ENCODE measurements at places on chromosomes 4 and X. TPM values are rescaled to one million over a fixed set of nuclear protein-coding genes. Genes with fewer than 3 reads are reported as not detected.

EGF gene
- total RNA-seq = under 0.01 TPM

CFP gene
- total RNA-seq = 0.85 TPM

MYOZ2 gene
- not detected for total RNA-seq

PLK4 gene
- 25.7 TPM for total RNA-seq

VEGFC gene
- 10.8 TPM for total RNA-seq

RNF113A gene
- total RNA-seq = 18.0 TPM

MAGEB1 gene
- not detected for total RNA-seq

HDX gene
- 6.8 TPM for total RNA-seq

CNGA1 gene
- not detected for total RNA-seq

LDB2 gene
- total RNA-seq = 258 TPM

DCHS2 gene
- 0.17 TPM for total RNA-seq

ANAPC10 gene
- 27.6 TPM for total RNA-seq

TMEM185A gene
- total RNA-seq = 17.1 TPM

- DNase-seq = no peak
Observed at GRCh38 chr4:77023920-77024319, 51.9 kb downstream of the CCNI start.

DNA sequence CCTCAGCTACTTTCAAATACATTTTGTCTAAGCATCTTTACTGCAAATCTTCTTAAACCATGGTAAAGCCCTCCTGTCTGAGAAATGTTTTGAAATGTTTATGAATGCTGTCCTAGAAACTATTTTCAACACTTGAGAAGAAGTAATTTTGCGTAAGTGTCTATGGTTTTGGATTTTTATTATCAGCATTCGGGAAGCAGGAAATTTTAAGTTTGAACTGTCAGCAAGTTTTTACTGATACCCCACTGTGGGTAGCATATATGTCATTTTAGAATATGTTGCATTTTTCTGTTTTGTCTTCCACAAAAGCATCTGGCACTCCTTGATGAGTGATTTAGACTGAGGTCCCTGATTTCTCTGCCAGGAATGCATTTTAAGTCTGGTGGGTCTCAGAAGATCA, 302.4 kb upstream of the GIMD1 start:
- no peak for DNase-seq

- DNase-seq = no peak
Observed at GRCh38 chr4:187541666-187542065, 453.9 kb upstream of the ZFP42 start.

DNA sequence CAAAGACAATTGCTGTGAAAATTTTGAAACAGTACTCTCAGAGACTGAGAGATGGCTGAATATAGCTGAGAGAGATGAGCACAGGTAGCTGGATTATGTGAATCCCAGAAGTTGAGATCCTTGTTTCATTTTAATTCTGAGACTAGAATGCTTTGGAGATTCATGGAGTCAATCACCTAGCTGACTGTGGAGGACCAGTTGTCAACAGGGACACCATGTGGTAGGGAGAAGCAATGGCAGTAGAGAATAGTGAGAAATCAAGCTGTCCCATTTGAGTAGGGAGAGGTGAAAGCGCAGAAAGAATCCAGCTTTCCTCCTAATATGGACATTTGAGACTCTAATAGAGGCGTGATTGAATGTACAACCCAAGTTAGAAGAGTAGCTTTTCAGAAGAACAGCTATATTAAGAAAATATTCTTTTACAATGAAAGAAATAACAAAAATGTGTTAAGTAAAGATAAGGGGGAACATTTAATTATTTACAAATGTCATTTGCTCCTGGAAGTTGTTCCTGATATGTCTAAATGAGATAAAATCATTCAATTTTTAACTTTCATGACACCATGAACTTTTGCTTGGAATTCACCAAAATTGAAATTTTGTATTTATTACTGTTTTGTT, 30.3 kb upstream of the GLRB start:
- DNase-seq = peak; percentile 80

GRCh38 chr4:104524591-104524990, 29.9 kb upstream of the CXXC4 start:
- no peak for DNase-seq

GRCh38 chr4:175106301-175106700, 188.1 kb downstream of the ADAM29 start:
- no peak for DNase-seq

- DNase-seq = no peak
Observed at GRCh38 chr4:169604903-169605331, 7.5 kb downstream of the NEK1 start.

DNA sequence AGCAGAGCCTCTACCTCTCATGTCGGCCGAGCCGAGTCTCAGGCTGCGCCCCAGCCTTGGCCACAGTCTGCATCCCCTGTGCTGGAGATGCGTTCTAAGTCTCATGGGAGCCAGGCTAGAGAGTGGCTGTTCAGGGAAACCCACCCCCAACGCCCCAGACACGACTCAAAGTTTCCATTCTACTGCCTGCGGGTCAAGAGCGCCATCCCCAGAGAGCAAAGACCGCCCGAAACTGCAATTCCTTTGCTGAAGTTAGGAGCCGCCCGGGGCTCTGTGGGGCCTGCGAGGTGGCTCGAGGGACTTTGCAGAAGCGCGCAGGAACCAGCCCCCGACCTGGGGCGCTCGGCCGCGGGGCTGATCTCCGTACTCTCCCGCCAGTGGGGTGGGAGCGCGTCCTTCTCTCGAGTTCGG, 10.0 kb upstream of the ELF4 start:
- no peak for DNase-seq

DNA sequence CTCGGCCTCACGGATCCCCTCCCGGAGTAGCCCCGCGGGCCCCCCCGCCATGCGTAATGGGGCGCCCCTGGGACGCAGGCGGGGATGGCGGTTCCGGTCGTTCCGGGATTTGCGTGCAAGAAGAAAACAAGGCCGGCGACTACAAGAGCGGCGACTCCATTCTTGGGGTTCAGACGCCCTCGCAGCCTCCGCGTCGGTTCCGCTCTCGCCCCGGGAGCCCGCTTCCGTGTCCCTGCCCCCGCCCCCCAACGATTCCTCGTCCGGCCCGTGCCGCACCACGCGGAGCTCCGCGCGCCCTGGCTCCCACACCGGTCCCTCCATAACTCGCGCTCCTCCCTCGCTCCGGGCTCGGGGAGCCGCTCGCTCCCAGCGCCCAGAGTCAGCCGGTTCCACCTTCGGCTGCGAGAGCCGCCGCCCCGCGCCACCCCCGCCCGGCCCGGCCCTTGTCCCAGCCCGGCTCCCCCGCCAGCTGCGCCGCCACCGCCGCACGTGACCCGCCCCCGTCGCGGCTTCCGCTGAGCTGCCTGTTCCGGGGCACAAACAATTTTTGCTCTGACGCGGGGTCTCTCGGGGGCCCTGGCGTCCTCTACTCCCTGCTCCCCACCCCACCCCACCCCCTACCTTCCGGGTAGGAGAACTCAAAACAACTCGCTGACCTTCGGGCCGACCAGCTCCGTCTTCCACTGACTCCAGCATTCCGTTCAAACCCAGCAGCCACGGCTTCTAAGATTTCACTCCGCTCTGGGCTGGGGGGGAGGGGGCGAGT, 78.8 kb upstream of the BCOR start:
- peak; percentile 47 for DNase-seq

GRCh38 chrX:110066488-110067225, 63.7 kb downstream of the TMEM164 start:
- DNase-seq = no peak

DNA sequence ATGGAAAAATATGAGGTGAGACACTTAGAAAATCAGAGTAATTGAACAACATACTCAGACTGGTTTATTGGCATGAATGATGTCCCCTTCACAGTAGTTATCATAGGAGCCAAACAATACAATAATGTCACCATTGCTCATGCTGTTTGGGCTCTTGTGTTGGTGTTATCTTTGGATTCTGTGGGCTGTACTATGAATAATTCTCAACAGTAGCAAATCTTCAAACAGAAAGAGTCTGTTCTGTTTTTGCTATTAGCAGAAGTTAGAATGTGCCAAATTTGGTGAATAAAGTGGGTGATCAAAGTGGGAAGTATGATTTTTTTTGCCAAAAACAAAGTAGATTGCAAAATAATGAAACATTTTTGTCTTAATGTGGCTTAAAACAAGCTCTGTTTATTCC, 58.3 kb downstream of the GRID2 start:
- DNase-seq = no peak

GRCh38 chr4:53622739-53623151, 31.5 kb upstream of the LNX1 start:
- DNase-seq = no peak

- DNase-seq = no peak
Observed at GRCh38 chrX:97763981-97764380, 880.3 kb downstream of the RPA4 start.

DNA sequence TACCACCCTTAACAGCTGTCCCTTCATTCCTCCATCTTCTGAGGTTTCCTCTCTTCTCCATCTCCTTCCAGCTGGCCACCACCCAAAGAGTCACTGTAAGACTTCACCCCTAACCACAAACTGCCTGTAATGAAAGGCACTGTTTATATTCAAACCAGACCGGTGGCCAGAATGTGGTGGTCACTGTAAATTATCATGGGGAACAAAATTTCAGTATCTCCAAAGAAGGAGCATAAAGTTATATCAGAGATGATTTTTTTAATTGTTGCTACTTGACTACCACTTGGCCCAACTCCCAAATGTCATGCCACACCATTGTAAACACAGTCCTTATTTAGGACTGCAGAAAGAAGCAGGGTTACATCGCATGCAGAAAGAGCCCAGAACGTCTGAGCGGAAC, 44.8 kb downstream of the SMARCA1 start:
- no peak for DNase-seq

DNA sequence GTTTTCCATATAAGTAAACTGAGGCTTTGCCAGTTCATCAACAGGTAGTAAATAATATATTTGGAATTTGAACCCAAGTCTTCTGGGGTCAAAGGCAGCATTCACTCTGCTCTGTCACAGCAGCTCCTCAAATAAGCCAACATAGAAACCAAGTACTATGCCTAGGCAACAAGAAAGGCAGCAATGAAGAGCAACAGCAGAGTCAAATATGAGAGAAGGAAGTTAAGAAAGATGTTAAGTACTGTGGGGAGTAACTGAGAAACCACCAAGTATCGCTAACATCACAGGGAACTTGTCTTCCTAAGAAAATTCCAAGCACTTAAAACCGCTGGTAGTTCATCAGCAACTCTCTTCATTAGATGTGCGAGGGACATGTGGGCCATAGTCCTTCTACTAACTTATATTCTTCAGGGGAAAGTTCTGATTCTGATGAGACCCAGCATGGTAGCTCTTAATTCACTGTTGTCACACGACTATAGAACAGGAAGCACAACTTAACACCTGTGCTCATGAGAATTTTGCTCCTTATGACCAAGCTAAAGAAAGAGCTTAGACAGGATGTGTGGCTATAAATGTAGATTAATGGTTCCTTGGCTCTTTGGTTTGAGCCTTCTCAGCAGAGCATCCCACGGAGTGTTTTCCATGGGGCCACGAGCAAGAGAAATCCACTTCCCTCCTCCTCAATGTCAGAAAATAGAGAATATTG, 107.8 kb downstream of the AR start:
- DNase-seq = no peak

- no peak for DNase-seq
Observed at GRCh38 chrX:52608961-52609360, 45.7 kb downstream of the SSX7 start.

DNA sequence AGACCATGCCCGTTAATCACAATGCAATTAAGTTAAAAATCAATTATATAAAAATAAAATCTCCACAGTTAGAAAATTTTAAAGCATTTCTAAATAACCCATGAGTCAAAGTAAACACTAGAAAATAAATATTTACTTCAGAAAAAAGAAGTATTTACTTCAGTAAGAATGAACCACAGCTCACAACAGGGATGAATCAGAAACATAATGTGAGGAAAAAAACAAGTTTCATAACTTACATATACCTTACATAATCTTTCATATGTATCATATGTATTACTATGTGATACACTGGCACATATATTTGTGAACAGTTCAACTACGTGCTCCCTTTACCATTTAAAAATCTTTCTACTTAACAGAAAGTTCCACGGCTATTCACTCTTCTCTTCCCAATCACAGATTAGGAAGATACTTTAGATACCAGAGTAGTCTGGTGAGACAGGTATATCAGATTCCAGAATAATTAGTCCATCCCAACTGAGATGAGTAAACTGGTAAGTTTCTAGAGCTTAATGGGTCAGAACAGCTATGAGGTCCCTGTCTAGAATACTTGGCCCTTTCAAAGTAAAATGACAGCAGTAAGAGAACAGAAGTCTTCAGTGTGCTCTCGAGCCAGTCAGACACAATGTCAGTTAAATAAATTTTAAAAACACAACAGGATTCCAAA, 70.3 kb downstream of the SH3RF1 start:
- no peak for DNase-seq

DNA sequence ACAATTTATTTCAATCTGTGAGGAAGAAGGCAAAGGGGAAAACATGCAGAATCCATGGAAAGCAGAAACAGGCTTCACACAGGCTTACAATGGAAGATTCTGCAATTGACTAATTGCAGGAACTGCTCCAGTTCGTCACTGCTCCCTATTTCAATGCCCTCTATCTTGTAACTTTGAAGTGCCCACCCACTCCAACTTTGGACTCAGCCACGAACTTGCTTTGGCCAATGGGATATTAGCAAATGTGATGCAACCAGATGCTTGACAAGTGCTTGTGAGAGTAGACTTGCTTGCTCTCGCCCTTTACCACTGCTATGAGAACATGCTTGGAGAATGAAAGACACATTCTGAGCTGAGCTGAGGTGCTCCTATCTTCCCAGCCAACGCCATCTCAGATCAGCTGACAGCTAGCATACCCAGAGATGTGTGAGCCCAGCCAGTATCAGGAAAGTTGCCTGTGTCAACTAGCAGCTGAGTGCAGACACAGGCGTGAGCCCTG, 105.7 kb upstream of the PTCHD1 start:
- no peak for DNase-seq

- DNase-seq = no peak
Observed at GRCh38 chrX:149074398-149074797, 430.7 kb downstream of the IDS start.

- DNase-seq = no peak
Observed at GRCh38 chrX:31243804-31244203, 172.0 kb upstream of the FTHL17 start.

GRCh38 chrX:136725441-136726104, 55.2 kb downstream of the ARHGEF6 start:
- DNase-seq = no peak

- no peak for DNase-seq
Observed at GRCh38 chrX:141989134-141989533, 85.4 kb downstream of the MAGEC1 start.

GRCh38 chrX:15874672-15875071, 20.1 kb upstream of the AP1S2 start:
- no peak for DNase-seq

GRCh38 chrX:124328765-124329164, 3.7 kb upstream of the TEX13D start:
- DNase-seq = no peak

DNA sequence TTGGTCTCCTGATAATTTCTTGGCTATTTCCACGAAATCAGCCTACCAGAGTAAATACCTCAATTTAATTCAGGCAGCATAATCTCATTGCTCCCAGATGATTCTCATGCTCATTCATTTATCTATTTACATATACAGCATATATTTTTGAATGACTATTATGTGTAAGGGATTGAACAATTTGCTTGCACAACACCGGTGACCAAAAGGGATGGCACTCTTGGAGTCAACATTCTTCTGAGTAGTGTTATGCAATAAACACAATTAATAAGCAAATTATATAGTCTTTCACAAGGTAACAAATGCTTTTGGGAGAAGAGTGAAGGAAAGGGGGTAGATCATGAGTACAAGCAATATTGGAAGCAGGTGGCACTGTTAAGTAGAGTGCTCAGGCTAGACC, 1015.3 kb downstream of the ARAP2 start:
- no peak for DNase-seq
